SIG-M5 (cell line): ENCODE measurements at places on chromosomes 2 and 18.

DNA sequence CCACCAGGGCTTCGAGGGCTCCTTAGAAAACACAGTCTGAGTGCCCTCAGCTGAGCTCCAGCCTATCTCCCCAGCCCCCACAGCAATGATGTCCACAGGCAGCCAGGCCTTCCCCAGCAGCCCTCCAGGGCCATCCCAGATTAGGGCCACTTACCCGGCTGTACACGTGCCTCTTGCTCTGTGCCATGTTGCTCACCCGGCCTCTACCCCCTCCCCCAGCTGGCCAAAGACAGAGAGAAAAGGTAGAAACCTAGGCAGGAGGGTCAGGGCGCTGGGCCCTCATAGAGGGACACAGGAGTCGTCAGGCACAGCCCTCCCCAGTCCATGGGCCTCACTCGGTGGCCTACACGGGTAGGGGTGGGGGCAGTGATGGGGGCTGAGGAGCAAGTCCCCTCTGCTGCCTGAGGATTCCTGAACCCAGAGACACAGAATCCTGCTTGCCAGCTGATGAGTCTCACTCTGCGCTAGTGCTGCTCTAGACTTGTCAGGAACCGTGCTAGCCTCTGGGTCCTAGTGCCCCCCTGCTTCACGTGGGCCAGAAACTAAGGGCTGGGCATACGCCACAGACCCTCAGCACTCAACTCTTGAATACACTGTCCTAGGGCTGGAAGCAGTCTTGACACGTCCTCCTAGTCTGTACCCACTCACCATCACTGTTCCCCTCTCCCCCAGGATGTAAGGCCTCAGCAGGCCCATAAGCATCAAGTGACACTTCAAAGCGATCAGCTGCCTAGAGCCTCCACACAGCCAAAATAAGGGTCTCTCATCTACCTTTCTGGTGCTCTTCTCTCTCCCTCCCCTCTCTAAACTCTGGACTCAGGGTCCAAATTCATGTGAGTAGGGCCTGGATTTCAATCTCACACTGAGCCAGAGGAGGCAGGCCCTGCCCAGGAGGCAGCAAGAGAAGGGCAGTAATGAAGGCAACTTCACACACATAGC lies at the start of gene DCTN1:
Gene DCTN1, minus strand, starts transcription at position 461 of the 939 bp plus-strand sequence. Its CDS starts 274 bp downstream, at position 187.
- no peak for DNase-seq

GRCh38 chr2:16302431-16303272 lies 362.3 kb downstream of the MYCN start:
- no peak for DNase-seq

GRCh38 chr2:44802777-44803424 lies 138.6 kb upstream of the SIX3 start:
- no peak for DNase-seq

GRCh38 chr2:3173031-3173430 lies 204.6 kb downstream of the EIPR1 start:
- no peak for DNase-seq

DNA sequence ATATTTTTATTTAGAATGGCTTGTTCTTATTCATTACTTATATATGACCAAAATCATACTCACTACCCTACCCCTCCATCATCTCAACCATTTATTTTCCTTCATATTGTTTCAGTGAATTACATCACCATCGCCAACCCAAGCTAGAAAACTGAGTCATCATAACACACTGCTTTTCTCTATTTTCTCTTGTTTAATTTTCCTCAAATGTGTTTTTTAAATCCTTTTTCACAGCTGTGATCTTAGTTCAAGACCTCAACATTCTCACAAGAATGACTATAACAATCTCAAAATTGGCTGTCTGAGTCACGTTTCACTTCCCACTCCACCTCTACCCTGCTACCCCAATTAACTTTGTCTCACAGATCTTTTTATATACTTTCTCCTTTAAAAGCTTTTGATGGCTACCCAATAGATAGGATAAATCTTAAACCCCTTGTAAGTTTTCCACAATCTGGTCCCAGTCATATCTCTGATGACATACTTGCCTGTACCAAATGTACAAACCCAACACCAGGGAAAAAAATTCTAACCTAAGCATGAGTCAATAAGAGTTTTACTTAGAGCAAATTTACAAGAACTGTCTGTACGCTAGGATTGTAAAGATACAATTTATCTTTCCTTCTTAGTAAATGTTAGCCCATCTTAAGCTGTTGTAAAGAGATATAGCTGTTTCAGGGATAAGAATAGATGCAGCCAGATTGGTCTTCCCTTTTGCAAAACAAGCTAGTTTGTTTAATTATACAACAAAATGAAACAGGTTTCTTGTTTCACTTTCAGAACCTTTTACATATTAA lies 635.1 kb upstream of the SLC39A10 start:
- DNase-seq, result no peak

- no peak for DNase-seq
These were observed at the start of gene RNF144A for GRCh38 chr2:6917071-6917760. TSS of gene RNF144A (plus strand) at chr2:6917412. CDS start at chr2:6996927, 79,515 bp downstream.
